Effector memory CD8-positive, alpha-beta T cell (primary cell): ENCODE measurements at places on chromosomes 12 and 14.

DNA sequence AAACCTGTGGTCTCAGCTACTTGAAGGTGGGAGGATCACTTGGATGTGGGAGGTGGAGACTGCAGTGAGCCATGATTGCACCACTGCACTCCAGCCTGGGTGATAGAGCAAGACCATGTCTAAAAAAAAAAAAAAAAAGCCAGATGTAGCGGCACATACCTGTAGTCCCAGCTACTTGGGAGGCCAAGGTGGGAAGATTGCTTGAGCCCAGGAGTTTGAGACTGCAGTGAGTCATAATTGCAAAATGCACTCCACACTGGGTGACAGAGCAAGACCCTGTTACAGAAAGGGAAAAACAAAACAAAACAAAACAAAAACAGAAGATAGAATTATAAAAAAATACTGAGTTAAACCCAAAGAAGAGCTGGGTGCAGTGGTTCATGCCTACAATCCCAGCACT lies 29.1 kb upstream of the APOF start:
- DNase-seq: no peak

GRCh38 chr14:28407031-28407825 lies 359.4 kb upstream of the FOXG1 start:
- DNase-seq: no peak

DNA sequence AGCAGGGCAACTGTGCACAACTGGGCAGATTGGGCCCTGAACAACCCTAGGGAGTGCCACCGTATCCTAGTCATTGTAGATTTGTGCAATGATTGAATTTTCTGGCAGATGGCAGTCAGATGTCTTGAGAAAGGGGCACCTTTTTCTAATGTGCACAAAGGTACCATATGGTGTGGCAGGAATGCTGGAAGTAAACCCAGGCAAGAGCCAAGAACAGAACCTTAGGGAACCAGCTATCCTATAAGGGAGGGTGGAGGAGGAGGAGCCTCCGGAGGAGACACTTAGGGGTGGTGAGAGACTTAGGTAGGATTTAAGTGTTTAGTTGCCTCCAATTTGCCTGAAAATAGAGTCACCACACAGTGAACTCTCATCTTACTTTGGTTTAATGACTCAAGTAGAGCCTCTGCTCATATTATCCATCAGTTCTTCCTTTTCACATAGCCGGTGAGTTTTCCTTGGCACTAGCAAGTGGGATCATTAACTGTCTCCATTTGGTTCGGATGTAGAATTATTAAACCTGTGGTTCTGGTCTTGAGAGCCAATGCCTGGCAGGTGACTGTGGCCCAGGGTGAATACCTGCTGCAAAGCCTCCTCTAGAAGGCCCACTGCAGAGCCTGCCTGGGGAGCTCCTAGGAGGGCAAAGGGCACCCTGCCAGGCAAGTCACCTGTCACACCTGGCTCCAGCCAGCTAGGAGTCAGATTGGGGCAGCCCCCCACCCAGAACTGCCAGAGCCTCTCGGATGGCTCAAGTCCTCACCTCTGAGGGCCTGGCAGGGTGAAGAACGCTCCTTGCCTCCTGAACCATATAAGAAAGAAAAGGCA lies 184.4 kb upstream of the HIF1A start:
- no peak for DNase-seq

- DNase-seq: no peak
Observed at GRCh38 chr14:104437703-104438102, 141.9 kb upstream of the C14orf180 start.

DNA sequence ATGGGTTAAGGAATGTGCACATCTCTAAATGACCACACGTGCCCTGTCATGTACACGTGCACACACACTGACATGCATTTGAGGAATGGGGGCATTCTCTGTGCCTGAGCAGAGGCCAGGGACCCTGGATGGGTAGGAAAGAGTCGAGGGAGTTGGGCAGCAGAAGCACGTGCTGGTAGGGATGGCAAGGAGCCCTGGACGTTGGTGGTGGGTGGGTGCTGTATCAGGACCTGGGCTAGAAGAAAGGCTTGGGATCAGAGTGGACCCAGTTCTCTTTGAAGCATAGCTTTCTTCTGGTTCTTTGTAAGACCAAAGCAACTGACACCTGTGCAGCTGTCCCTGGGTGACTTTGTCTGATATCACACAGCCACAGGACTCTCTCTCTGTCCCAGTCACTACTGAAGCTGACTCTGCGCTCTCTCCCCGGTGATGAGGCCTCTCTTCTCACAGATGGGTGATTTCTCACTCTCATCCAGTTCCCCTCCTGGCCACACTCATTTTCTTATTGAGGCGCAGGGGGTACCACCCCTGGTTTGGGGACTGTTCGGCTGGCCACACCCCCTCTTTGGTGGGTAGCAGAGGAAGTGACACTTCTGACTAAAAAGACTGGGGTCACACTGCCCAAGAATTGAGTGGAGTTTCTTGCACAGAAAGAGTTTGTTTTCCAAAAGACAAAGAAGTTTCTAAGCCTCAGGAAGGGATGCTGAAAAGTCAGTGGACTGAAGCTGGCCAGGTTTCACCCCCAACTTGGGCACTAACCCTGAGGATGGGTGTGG lies 171.7 kb upstream of the RTL1 start:
- no peak for DNase-seq

DNA sequence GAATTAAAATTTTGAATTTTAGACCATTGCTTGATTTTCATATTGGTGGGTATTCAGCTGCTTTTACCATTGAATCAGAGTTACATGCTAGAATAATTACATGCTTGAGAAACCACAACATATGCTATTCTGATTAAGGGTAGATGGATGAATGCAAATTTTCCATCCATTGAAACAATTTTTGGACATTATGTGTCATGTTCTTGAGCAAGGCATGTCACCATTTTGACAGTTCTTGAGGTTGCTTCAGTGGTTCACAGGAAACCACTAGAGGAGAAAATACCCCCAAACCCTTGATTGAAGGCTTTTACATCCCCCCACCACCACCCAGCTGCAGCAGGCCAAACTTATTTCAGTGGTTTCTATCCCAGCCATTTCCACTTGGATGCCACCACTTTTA lies 13.5 kb downstream of the UBR7 start:
- DNase-seq: no peak

- DNase-seq: no peak
Observed at GRCh38 chr14:21070610-21071224, 613 bp downstream of the ARHGEF40 start.

GRCh38 chr12:119157528-119157927 lies 21.2 kb upstream of the HSPB8 start:
- DNase-seq: no peak

DNA sequence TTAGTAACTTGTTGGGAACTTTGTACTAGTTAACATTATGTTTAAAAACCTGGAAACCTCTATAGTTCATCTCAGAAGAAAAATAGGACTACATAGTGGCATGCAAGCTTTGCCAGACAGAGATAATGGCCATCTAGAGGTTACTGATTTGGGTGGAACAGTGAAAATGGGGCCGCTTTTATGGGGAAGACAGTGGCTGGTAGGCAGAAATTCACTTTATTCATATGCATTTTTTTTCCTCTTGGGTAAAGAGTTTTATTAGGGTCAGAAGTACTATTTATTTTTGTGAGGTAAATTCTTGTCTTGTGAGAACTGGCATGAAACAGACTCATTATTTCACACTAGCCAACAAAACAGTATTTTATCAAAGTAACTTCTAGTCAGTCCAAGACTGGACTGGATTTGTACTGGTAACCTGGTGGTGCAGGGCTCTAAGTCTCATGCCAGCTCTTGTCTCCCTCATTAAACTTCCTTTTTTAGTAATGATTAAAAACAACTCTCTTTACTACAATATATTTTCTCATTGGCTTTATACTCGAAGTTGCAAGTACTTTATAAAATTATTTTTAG lies 345.8 kb downstream of the RAD51B start:
- DNase-seq: no peak

GRCh38 chr12:29847246-29847645 lies 63.5 kb upstream of the TMTC1 start:
- DNase-seq: no peak

DNA sequence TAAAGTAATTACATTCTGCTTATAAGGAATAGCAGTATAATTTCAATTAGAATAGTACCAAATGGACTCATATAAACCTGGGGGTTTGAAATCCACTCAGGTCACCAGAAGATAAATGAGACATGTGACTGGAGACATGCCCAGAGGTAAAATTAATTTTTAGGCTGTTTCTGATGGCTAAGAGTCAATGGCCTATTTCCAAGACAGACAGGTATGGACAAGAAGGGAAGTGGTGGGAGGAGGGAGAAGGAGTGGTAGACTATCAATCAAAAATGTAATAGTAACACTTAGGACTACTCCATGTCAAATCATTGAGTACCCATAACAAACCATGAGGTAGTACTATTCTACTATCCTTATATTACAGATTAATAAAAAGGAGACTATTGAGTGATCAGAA lies 544.0 kb downstream of the GALC start:
- DNase-seq: no peak

DNA sequence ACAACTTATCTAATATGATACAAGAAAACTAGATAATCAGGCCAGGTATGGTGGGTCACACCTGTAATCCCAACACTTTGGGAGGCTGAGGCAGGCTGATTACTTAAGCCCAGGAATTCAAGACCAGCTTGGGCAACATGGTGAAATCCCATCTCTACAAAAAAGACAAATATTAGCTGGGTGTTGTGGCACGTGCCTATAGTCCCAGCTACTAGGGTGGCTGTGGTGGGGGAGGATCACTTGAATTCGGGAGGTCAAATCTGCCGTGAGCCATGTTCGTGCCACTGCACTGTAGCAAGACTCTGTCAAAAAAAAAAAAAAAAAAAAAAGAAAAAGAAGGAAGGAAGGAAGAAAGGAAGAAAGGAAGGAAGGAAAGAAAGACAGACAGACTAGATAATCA lies 27.0 kb downstream of the ZCRB1 start:
- DNase-seq: no peak

GRCh38 chr14:102819176-102819628 lies 42.0 kb downstream of the TRAF3 start:
- peak; percentile 44 for DNase-seq

- no peak for DNase-seq
Observed at GRCh38 chr14:92997343-92998061, 74.6 kb downstream of the CHGA start.

DNA sequence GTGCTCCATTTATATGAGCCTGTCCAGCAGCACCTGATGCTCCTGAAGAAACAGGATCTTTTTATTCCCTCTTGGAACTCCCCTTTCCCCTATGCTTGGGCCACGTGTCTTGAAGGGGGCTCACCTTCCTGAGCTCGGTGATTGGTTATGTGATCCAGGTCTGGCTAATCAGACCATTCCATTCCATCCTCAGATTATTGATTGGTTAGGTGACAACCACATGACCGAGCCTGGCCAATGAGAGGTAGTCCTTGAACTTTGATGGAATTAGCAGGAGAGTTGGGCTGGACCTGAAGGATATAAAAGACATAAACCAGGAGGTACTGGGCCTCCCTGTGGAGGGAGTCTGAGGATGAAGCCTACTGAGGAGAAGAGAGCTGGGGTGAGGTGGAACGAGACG lies 216.6 kb upstream of the LHX5 start:
- DNase-seq: no peak

GRCh38 chr14:101721111-101721510 lies 40.4 kb upstream of the PPP2R5C start:
- peak; percentile 0 for DNase-seq

- DNase-seq: no peak
Observed at GRCh38 chr12:100221523-100221922, 20.9 kb downstream of the ACTR6 start.

- no peak for DNase-seq
Observed at GRCh38 chr12:132622437-132623071, 4.0 kb downstream of the P2RX2 start.

DNA sequence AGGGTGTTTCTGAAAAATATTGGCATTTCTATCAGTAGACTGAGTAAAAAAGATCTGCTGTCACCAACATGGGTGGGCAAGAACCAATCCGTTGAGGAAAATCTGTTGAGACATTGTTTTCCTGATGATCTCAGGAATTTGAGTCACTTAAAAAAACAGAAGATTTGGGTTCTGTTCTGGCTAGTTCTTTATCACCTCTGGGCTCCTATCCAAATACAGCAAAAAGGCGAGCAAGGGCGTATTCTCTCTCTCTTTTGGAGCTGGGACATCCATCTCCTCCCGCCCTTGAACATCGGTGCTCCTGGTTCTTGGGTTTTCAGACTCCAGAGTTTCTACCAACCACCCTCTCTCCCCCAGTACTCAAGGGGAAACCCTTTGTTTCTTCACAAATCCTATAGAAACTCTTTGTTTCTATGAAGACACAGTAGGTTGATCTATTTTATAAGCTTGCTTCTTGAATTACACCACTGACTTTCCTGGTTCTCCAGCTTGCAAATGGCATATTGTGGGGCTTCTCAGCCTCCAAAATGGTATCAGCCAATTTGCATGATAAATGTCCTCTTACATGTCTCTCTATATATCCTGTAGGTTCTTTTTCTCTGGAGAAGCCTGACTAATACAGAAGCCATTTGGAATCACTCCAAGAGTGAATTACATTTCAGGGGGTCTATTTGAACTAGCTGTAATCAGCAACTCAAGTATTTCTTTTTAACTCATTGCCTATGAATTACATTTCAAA lies 263.9 kb upstream of the TMTC1 start:
- DNase-seq: no peak

GRCh38 chr14:89792489-89793366 lies 161.8 kb downstream of the EFCAB11 start:
- DNase-seq: no peak

DNA sequence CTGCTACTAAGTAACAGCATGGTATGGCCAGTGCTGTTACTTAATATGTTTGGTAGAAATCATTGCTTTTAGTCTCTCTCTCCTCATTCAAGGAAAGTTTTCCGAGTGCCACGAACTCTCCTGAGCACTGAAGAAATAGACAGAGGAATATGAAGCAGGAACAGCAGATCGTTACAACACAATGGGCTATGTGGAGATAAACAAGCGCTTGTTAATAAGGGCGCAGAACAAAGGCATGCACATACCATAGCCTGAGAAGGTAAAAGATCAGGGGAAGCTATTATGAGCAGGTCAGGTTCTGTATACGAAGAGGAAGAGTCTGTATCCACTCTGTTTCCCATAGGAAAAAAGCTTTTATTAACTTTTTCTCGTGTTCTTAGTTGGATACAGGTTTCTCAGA lies 156.2 kb upstream of the CPNE8 start:
- no peak for DNase-seq

GRCh38 chr14:63276016-63276415 lies 42.7 kb downstream of the GPHB5 start:
- DNase-seq: no peak

DNA sequence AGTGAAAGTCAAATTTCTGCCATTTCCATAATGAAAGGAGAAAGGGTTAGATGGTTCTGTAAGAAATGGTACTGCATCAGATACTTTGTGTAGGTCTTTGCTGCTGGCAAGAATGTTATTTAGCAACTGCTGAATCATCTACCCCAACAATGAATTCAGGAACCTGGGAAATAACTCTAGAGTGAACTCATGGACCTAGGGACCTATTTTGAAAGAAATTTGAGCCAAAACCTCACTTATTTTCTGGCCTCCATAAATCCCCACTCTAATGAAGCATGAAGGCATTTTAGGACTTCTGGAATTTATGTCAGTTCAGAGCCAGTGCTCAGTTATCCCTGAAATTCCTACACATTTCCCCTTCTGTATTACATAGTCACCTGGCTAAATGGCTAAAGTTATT lies 50.9 kb upstream of the CPNE8 start:
- DNase-seq: no peak

GRCh38 chr12:67742461-67742860 lies 93.9 kb downstream of the DYRK2 start:
- no peak for DNase-seq
